ENCODE measurements at places on chromosomes 3 and 15.

DNA sequence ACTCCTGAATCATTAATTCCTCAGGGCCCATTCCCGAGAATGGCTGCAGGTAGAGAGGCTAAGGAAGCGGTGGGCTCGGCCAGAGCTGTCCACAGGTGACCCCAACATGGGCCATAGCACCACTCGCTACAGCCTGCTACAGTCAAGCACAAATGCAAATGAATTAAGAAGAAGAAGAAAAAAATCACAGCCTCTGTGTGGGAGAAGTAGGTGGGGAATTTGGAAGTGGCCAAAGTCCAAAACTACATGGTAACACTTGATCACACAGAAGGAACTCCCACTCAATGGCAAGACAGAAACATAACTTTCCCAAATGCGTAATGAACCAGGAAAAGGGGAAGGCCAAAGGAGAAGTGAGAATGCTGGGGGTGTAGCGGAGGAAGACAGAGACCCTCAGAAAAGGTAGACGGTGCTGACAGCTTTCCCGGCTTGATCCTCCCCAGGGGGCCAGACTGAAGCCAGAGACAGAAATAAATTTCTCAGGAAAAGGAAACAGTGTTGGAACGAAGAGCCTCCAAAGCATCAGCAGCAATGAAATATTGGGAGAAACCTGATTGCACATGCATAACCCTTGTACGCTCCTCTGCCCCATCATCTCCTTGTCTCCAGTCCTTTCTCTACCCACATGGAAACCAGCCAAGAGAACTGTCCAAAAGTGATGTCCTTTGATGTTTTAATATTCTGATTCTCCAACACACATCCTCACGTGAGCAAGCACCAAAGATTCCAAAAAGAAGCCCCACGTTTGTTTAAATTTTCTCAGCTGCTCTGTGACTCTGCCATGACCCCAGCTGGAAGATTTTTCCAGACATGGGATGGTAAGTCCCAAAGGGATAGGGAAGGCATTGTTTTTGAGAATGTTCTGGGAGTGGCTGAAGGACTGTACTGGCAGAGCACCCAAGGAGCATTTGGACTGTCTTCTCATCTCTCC, 107.6 kb downstream of the OXNAD1 start:
- DNase-seq: no peak

GRCh38 chr3:166570102-166570501, 732.9 kb upstream of the BCHE start:
- DNase-seq: no peak

DNA sequence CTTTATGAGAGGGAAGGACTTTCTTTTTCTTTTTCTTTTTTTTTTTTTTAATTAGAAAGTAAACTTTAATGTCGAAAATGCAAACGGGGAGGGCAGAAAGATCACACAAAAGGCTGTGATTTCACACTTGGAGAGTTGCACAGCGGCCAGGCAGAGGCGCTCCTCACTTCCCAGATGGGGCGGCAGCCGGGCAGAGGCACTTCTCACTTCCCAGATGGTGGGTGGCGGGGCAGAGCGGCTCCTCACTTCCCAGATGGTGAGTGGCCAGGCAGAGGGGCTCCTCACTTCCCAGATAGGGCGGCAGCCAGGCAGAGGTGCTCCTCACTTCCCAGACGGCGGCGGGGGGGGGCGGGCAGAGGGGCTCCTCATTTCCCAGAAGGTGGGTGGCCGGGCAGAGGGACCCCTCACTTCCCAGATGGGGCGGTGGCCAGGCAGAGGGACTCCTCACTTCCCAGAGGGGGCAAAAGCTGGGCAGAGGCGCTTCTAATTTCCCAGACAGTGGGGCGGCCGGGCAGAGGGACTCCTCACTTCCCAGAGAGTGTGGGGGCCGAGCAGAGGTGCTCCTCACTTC, 88.6 kb downstream of the ATP2B2 start:
- no peak for DNase-seq

- DNase-seq: no peak
Measured at GRCh38 chr15:84876269-84876668, 8.2 kb upstream of the SLC28A1 start.

- DNase-seq: no peak
Measured at GRCh38 chr15:64686130-64686735, 89.2 kb downstream of the RBPMS2 start.

DNA sequence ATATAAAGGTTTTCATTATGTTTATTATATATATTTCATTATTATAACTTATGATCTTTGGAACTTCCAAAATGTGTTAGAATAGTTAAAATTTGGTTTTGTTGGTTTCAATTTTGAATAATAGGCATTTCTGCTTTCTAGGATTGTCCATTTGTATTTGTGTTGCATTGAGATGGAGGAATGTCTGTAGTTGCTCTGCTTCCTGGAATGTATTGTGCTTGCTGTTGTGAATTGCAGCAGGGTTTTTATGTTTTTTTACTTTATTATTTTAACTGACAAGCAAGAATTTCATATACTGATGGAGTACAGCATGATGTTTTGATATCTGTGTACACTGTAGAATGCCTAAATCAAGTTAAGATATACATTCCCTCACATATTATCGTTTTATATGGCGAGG, 247.4 kb downstream of the XXYLT1 start:
- no peak for DNase-seq

GRCh38 chr3:143885780-143886427, 37.6 kb upstream of the SLC9A9 start:
- no peak for DNase-seq

DNA sequence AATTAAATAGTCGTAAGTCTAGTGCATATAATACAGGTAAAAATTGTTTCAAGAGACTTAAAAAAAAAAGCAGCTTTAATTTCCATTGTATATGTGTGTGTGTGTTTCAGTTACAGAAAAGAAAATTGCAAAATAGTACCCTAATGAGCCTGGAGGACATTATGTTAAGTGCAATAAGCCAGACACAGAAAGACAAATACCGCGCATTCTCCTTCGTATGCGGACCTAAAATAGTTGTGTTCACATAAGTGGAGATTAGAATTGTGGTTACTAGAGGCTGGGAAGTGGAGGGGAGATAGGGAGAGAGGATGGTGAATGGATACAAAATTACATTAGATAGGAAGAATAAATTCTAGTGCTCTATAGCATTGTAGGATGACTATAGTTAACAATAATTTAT, 3.6 kb downstream of the MESD start:
- DNase-seq: no peak

GRCh38 chr3:172470588-172470987, 22.3 kb upstream of the GHSR start:
- no peak for DNase-seq

DNA sequence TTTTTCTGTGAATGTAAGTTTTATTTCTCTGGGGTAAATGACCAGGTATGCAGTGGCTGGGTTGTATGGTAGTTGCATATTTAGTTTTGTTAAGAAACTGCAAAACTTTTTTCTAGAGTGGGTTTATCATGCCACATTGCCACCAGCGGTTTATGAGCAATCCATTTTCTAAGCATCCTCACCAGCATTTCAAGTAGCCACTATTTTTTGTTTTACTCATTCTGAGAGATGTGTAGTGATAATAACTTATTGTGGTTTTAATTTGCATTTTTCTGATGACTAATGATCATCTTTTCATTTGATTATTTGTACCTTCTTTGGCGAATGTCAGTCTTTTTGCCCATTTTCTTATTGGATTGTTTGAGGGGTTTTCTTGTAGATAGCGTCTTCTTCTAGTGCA, 56.2 kb downstream of the SPRED1 start:
- DNase-seq: no peak

GRCh38 chr15:99455789-99456160, 110.0 kb upstream of the MEF2A start:
- DNase-seq: no peak

DNA sequence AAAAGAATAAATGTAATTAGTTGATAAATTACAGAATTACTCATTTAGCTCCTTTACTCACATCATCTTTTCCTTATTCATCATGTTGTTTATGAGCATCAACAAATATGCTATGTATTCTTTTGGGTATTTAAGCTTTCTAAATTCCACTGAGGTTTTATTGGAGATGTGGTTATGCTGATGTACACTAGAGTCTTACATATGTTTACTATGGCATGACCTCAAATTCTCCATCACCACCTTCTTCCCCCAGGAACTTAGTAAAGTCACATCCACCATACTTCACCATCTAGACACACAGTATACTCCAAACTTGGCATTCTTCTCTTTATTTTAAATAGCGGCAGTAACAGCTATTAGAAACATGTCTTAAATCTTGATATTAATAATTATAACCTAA, 74.1 kb upstream of the MELTF start:
- DNase-seq: no peak

- DNase-seq: no peak
Measured at GRCh38 chr15:85556618-85556895, 176.2 kb downstream of the AKAP13 start.

GRCh38 chr3:78483090-78483489, 1284.7 kb downstream of the ROBO1 start:
- DNase-seq: no peak

DNA sequence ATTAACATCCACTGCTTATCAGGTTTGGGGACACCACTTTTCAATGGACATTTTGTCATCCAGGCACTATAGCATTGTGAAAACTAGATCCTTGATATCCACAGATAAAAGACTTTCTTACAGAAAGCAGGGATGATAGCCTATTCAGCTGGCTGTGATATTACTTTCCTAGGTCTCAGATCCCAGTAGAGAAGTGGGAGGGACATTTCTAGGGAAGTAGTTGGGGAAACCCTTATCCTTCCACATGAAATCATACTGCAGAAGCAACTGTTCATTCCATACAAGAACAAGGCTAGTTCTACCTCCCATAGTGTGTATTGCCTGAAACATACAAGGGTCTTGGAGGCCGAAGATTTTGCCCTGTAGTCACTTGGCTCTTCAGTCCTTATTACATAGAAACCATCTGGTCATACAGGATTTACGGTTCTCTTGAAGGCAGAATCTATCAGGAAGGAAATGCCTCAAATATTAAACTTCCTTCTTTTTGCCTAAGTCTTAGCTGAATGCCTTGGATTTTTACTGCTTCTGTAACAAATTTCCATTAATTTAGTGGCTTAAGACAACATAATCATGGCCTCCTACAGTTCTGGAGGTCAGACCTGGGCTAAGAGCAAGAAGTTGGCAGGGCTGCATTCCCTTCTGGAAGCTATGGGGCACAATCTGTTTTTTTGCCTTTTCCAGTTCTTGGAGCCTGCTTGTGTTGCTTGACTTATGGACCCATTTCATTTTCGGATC, 119.4 kb downstream of the ECT2 start:
- DNase-seq: no peak

DNA sequence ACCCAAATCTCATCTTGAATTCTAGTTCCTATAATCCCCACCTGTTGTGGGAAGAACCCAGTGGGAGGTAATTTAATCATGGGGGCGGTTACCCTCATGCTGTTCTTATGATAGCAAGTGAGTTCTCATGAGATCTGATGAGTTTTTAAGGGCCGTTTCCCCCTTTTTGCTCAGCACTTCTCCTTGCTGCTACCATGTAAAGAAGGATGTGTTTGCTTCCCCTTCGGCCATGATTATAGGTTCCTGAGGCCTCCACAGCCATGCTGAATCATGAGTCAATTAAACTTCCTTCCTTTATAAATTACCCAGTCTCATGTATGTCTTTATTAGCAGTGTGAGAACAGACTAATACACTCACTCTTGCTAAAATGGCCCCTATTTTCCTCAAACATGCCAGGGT, 374.7 kb downstream of the TUSC7 start:
- no peak for DNase-seq

DNA sequence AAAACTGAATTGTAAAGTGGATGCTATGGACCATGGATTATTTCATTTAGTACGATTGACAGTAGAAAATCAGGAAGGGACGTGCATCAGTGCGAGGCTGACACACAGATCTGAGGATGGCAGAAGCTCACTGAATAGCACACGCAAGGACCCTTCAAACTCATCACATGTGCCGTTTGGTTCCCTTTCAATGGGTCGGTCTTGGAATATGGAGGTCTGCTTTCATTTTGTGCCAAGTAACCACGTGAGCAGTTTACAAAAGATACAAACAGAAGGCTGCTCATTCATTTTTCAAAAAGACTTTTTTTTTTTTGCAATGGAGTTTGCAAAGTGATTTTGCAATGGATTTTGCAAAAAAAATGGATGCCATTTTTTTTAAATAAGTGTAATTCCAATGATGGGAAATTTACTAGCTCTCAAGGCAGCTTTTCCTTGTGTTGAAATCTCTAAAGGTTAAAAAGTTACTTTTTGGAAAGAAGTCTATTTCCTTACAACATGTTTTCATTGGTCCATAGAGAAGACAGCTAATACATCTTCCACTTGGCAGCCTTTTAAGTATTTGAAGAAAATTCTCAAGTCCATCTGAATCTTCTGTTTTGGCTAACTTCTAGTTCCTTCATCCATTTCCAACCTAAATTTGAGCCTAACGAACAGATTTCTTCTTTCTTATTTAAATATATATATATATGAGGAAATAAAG, 392.3 kb upstream of the TPRG1 start:
- DNase-seq: no peak

GRCh38 chr15:101044625-101045235, 125.6 kb downstream of the LRRK1 start:
- DNase-seq: no peak

- no peak for DNase-seq
Measured at GRCh38 chr3:29468187-29468586, 187.3 kb downstream of the RBMS3 start.

DNA sequence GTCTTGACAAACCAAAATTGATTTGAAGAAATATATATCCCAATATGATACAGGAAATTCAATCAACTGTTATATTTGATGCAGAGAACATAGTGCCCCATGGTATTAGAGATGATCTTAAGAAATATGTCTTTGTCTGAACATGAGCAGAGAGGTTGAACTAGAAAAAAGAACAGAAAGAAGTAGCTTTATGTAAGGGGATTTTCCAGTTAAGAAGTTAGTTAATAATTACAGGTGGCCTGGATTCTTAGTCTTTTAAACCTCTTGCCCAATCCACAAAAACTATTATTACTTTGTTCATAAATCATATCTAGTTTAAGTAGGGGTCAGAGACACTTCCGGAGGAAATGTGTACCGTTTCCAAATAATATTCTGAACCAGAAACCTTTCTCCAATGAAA, 1186.7 kb upstream of the EPHA6 start:
- no peak for DNase-seq

GRCh38 chr3:134364061-134364935, 9.9 kb downstream of the AMOTL2 start:
- peak; percentile 93 for DNase-seq

- DNase-seq: no peak
Measured at GRCh38 chr15:83695246-83695645, 41.3 kb downstream of the ADAMTSL3 start.

- DNase-seq: no peak
Measured at GRCh38 chr3:119019767-119020518, 14.7 kb downstream of the IGSF11 start.

DNA sequence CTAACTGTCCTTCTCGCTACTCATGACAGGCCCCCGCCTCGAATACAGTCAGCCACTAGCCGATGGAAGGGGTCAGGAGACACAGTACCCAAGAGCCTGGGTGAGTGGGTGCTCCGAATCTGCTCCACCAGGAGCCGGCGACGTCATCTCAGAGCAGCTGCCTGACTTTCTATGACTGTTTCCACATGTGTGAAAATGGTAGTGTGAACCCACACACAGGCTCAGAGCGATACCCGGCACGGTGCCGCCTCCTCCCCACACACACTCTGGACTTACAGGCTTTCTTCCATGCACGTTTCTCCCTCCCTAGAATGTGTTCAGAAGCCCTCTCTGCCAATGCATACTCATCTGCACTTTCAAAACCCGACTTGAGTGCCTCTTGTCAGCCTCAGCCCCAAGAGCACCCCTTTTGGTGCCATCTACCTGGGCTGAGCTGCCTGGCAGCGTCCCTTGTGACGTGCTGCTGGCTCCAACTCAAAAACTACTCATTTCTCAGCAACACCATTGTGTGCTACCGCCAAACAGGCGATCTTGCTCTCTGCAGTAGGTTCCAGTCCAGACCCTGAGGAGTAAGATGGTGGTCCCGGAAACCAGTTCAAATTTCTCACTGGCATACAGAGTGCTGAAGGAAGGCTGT, 29.7 kb downstream of the VGLL4 start:
- no peak for DNase-seq

All from Right ventricle myocardium inferior (tissue), 1 donor.